Cortex of kidney (tissue), 1 donor: ENCODE measurements at places on chromosomes 12 and 14.

DNA sequence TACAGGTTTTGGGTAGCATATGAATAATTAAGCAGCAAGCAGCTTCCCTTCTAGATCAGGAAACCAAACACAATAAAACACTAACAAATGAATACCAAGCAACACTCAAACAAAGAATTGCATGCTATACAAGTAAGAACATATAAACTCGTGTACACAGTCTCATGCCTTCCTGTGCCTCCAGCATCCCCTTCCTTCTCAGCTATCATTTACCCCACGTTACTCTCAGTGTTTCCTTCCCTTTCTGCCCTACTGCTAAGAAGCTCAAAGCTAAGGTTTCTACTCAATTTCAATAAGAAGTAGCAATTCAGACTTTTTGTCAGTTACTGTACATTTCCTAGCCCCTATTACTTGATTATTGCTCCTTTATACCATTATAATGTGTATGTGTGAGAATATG is 81.0 kb downstream of the DUSP16 start:
- no peak for DNase-seq

DNA sequence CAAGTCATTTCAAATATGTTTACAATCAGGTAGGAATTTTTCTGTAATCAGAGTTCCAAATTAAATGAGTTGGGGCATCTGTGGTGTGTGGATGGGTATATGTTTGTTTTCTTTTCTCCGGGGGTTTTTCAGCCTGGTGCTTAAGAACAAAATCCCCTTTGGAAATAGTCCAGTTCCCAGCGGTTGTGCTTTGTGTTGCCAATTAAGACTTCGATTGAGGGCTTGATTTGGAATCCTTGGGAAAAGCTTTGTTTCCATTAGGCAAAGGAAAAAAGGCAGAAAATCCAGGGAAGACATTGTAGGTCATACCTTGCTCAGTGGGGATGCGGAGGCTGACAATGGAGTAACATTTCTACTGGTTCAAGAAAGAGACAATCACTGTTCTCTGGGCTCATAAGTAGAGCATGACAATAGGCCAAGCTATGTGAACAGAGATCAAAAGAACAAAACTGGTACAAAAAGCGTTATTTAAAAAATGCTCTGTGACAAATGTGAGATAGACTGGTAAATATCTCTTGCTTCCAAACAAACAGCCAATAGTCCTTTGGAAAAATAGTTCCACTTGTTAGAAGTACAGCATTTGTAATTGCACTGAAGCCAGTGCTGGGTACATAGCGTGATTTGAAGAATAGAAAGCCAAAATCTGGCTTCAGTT is 79.7 kb downstream of the EML1 start:
- no peak for DNase-seq

DNA sequence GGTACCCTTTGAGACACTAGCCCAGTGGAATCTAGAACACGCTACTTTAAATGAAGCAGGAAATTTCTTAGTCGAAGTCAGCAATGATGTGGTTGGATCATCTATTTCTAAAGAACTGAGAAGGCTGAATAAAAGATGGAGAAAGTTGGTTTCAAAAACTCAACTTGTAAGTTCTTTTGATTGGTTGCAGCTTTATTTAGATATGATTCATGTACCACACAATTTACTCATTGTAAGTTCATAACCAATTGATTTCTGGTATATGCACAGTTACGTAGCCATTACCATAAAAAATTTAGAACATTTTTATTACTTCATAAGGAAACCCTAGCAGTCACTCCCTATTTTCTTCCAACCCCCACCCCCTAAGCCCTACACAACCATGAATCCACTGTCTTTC is 129.8 kb downstream of the SYNE2 start:
- DNase-seq: no peak

DNA sequence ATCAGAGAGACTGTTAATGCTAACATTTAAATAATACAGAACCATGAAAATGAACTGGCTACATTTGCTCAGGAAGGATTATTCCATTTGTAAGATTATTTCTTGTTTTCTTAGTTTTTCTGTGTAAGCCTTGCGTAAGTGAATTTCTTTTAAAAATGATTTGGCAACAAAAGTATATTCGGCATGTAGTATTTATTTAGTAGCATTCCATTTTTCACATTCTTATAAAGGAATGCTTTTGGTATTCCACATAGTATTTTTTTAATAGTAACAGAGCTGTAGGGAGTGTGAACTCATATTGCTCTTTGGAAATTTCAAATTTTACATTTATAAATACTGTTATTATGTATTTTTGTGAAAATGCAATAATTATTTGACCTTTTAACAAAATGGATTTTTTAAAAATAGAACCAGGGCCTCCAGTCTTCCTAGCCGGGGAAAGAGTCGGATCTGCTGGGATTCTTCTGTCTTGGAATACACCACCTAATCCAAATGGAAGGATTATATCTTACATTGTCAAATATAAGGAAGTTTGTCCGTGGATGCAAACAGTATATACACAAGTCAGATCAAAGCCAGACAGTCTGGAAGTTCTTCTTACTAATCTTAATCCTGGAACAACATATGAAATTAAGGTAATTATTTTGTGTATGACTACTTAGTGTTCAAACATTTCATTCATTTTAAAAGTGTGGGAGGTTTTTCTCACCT is 1.2 kb downstream of the PTPRQ start:
- no peak for DNase-seq

DNA sequence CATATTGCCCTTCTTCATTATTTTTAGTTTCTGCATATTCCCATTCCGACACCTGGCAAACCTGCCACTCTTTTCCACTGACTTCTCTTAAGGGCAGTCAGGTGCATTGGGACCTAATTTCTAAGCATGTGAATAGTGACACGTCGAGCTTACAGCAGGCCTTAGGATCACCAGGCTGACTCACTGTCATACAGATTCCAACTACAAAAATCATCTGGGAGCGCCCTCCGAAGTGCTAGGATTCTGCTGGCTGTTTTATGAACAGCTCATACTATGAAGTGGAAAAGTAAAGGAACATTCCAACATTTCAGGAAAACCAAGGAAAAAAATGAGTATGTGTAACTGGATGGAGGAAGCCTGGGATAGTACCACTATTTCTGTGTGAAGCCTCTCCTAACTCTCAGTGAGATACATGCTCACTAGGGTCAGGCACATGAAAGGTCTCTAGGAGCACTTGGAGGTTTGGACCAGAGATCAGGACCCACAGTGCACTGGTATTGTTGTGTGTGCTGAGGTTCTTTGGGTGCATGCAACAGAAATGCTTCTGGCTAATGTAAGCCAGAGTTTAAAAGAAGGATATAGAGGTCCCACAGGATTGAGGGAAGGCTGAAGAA is 257.4 kb downstream of the ZFP36L1 start:
- no peak for DNase-seq

GRCh38 chr12:90959538-90960139 is 4.7 kb upstream of the CCER1 start:
- DNase-seq: no peak

- no peak for DNase-seq
Measured at GRCh38 chr14:91155626-91156089, 41.8 kb downstream of the DGLUCY start.

DNA sequence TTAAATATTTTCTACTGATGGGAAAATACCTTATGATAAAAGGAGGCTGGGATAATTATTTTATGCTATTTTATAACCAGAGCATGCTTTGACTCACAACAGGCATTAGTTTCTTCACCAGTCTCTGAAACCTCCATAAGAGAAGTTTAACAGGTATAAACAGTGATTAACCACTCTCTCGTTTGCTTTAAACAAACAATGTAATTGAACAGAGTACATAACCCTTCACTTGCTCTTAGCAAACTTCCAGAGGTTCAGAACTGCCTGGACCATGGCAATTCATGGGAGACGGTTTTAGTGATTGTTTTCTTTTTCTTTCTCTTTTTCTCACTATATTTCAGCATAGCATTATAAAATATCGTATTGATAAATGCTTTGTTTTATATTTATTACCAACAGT is 35.3 kb downstream of the CFAP251 start:
- no peak for DNase-seq

GRCh38 chr12:88889326-88890110 is 309.2 kb upstream of the KITLG start:
- DNase-seq: no peak

DNA sequence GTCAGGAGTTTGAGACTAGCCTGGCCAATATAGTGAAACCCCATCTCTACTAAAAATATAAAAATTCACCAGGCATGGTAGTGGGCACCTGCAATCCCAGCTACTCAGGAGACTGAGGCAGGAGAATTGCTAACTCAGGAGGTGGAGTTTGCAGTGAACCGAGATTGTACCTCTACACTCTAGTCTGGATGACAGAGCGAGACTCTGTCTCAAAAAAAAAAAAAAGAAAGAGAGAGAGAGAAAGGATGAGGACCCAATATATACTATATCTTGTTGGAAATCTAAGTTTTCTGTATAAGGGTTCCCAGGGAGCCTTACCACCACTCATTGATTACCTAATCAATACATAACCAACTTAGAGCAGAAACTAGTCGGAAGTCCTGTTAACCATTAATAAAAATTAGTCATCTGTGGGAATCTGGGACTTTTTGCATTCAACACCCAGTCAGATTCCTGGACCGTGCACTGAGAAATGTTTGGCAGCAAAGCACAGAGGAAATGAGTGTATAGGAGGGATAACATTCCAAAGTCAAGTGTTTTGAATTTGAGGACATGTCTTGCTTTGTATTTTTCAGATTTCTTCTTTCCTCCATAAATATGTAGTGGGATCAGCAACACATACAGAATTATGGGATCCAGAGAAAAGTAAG is 44.8 kb upstream of the NR2C1 start:
- DNase-seq: no peak
